ENCODE measurements at places on chromosomes 2 and 18. TPM values are rescaled to one million over a fixed set of nuclear protein-coding genes. Genes with fewer than 3 reads are reported as not detected.
A peak's percentile ranks its signal among the peaks of the same experiment; 100 is the strongest.

DNA sequence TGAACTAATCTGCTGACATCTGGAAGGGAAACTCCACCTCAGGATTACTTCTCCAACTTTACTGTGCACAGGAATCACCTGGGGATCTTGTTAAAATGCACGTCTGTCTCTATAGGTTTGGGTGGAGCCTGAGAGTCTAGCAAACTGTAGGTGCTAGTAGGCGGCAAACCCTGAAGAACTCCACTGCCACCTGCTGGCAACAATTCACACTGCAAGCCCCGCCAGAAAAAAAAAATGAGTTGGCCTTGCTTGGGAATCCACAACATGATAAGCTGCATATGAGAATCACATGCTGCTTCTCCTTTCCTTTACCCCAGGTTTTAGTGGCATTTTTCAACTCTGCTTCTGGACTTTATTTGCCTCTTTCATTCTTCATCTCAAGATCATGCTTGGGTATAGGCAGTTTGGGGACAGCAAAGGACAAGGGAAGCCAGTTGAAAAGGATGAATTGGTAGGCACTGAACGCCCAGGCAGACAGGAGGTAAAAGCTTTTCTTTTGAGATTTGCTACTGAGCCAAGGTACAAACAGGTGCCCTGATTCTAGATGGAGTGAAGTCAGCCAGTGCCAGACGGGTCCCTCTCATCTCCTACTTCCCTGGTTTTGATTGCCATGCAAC is 88.8 kb downstream of the VIT start:
- DNase-seq = peak; percentile 71

Gene LYPD6
- 10.7 TPM for total RNA-seq

Gene SERPINB10
- total RNA-seq = not detected

Gene PCARE
- total RNA-seq = 0.49 TPM

GRCh38 chr2:233926806-233927205 is 9.6 kb downstream of the TRPM8 start:
- DNase-seq = no peak

DNA sequence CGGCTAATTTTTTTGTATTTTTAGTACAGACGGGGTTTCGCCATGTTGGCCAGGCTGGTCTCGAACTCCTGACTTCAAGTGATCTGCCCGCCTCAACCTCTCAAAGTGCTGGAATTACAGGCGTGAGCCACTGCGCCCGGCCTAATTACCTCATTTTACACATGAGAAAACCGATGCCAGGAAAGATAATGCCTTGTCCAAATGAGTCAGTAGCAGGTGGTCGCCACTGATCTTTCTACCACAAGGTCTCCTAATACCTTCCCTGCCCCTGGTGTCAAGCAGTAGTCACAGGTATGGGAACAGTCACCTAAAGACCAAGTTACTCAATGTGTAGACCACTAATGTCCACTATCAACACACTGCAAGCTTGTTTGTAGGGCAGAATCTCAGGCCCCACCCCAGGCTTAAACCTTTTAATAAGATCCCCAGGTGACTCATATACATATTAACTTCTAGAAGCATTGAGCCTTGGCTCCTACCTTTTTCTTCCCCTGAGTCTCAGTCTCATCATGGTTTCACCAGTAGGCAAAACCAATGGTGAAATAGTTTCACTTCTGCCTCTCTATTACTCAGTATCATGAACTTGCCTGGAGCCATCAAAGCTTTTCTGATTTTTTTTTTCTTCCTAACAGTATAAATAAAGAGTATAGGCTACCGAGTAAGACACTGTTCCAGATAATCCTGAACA is 6.9 kb upstream of the EPB41L5 start:
- no peak for DNase-seq

DNA sequence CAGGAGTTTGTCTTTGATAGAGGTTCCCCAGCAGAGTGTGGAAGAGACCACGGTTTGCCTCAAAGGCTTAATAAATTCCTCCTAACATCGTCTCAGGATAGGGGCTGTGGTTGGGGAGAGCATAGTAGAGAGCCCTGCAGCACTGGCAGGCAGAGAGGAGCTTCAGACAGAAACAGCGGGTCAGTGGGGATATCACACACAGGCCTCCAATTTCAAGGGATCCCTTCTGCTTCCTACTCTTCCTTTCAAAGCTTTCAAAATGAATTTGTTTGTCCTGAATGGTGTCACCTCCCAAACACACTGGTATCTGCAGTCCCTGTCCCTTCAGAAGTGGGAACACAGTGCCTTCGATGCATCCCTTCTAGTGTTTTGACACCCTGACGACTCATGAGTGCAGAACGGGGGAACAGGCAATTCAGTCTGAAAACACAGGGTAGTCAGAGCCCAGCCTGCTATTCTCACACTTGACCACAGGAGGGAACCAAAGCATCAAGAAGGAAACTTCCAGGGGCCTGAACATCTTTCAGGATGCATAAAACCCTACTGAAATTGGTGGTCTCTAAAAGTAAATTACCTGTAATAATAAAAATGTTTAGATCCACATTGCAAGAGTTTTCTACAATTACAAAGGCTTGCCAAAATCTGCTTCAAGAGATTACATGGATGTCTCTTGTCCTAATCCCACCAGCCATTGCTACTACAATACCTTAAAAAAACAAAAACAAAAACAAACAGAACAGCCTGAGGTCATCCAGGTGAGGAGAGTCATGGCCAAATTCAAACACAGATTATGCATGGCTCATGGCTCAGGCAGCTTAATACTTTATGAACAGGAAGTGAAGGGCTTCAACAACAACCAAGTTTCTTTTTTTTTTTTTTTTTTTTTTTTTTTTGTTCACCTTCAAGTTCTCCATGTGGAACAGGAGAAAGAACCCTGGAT is 49.8 kb downstream of the SLC14A2 start:
- DNase-seq = peak; percentile 75

DNA sequence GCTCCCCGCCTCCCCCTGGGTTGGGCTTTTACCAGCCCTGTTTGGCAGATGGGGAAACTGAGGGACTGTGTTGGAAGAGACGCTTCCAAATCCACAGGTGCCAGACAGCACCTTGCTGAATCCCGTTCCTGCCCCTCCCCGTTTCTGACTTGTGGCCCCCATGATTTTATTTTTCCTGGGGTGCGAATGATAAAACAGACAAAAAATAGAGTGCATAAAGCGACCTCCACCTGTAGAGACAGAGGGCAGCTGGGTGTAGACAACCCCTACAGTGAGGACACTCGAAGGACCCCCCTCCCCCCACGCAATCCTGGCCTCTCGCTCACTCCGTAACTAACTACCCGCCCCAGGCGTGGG is 2.2 kb upstream of the CTDSP1 start:
- no peak for DNase-seq

Gene VRK2
- 13.4 TPM for total RNA-seq

DNA sequence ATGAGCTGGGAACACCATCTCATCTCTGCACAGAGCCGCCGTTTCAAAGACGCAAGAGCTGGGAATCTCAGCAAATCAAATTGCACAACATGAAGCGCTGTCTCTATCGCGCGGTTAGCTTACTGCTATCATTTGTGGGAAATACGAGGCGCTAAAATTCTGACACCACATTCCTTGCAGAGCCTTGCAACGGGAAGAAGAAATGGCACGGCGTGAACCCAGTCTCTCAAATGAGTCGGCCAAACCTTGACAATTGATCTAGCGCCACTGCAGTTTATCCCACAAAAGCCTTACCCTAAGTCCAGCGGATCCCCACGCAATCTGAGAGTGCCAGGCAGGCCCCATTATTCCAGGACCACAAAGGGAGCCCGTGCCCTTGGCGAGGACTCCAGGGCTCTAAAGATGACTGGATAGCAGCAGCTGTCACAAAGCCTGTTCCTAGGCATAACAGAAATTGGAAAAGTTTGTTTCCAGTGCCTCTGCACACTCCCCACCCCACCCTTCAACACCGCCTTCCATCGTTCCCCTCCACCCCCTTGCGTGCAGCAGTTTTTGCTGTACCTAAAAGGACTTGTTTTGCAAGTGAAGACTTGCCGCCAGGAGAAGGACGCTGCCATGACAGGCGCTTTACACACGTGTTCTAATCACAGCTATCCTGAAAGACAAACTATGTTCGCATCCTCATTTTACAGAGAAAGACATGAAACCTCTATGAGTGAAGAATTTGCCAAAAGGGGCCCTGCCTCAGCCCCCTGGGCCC is 252.4 kb downstream of the EIPR1 start:
- DNase-seq = no peak

DNA sequence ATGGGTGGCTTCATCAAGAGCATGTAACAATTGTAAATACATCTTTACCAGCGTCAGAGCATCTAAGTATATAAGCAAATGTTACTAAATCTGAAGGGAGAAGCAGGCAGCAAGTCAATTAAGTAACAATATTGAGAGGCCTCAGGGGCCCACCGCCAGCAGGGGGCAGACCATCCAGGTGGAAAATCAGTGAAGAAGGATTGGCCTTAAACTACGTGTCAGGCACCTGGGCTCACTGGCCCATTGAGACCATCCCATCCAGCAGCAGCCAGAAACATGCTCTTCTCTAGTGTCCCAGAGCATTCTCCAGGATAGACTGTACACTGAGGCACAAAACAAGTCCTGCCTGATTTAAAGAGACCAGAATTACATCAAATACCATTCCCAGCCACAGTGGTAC is 96.2 kb upstream of the SNTG2 start:
- peak; percentile 22 for DNase-seq

GRCh38 chr2:38146907-38147307 is 71.0 kb upstream of the CYP1B1 start:
- peak; percentile 95 for DNase-seq

DNA sequence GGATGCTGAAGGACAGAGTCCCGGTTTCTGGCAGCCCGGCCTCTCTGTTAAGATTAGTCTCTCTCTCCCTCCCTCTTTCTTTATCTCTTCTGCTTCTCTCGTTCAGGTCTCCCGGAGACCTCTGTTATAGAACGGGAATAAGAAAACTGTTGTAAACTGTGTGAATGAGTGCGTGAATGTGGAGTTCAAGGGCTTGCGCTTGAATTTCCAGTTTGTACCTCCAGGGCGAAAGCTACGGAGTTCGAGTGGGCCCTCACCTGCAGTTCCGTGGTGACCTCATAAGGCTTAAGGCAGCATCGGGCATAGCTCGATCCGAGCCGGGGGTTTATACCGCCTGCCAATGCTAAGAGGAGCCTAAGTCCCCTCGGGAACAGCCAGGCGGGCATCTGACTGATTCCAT is 26.4 kb downstream of the SKA1 start:
- DNase-seq = no peak

Gene OTOS
- total RNA-seq = not detected

- no peak for DNase-seq
Observed at GRCh38 chr18:34760444-34760843, 50.3 kb downstream of the DTNA start.

GRCh38 chr2:238821391-238821790 is 26.5 kb upstream of the TWIST2 start:
- no peak for DNase-seq

Gene VWA3B
- total RNA-seq = 0.09 TPM

DNA sequence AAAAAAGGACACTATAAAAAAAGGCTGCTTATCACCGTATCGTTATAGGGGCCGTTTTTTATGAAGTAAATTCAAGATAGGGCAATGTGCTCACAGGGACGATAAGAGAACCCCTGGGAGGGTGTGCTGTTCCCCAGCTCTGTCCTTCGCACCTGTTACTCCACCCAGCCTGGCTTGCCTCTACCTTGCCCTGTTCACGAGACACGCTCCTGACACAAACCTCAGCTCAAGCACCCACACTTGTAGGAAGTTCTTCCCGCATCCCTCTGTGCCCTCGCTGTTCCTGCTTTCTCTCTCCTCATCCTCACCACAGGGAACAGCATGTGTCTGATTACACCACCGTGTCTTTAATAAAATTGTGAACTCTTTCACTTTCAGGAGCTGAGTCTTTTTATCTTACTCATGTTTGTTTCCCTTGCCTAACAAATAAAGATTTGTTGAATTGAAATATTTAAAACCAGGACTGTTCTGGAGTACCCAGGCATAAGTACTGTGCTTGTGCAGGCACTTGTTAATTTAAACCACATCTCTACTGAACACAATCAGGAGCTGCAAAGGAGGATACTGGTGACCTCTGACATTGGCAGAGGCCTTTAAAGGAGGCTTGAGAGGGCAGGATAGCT is 26.0 kb upstream of the KIDINS220 start:
- DNase-seq = no peak

DNA sequence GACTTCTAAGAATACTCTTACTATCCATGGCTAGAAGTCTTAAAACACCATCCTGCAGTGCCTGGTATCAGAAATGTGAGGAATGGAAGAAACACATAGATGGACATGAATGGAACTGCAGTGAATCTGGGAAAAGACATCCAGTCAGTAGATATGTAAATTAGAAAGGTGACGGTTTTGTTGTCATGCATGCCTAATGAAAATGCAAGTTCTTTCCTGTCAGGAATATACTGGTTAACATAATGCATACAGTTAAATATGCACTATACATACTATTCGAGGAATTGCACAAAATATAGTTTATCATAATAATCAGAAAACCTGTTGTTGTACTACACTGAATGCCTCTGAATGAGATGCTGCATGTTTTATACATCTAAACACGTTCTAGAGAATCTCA is 190.6 kb upstream of the ITGA4 start:
- DNase-seq = no peak

Gene KCNF1
- 1.3 TPM for total RNA-seq

- DNase-seq = no peak
Observed at GRCh38 chr18:41790687-41791086, 164.3 kb upstream of the PIK3C3 start.

- no peak for DNase-seq
Observed at GRCh38 chr2:96142217-96143113, 2.8 kb downstream of the DUSP2 start.

Gene PECR
- total RNA-seq = 12.8 TPM

Gene DPYSL5
- total RNA-seq = 4.5 TPM

- DNase-seq = peak; percentile 43
Observed at GRCh38 chr2:233178994-233179847, 72.3 kb upstream of the ATG16L1 start.

DNA sequence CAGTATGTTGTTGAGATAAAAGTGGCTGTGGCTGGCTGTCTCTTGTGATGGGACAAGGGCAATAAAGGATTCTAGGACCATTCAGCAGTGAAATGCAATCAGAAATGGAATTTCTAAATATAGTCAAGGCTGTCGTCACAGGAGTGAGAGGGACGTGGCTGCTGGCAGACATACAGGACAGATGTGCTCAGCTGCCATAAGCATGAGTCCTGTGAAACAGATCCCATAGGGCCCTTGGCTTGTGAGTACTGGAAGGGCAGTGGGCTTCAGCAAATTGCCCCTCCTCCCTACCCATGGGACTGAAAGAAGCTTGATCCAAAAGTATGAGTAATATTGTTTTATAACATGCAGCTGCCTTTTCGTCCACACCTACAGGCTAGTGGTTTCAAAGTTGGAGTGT is 4.2 kb upstream of the CNNM3 start:
- peak; percentile 32 for DNase-seq

Gene GALNT5
- 2.4 TPM for total RNA-seq
